Activated T-helper 2 cell treated with anti-CD3 and anti-CD28 coated beads, Interferon-gamma antibody, Interleukin-2, Interleukin-4, amounts not matched to agents 10 μg/mL and 5 μg/mL and 100 μg/mL, durations not matched to agents 14 hours and 24 hours and 36 hours (primary cell): ENCODE measurements at places on chromosomes 12 and 14. TPM values are rescaled to one million over a fixed set of nuclear protein-coding genes. Genes with fewer than 3 reads are reported as not detected.

Gene TGM1
- total RNA-seq = 3.4 and 4.4 TPM in 2 replicates

Gene TRPV4
- not detected in 2 replicates for total RNA-seq

Gene SPRYD4
- 4.4 and 4.5 TPM in 2 replicates for total RNA-seq

Gene SLC10A1
- not detected in 2 replicates for total RNA-seq

Gene DNAL1
- 6.0 and 6.2 TPM in 2 replicates for total RNA-seq

Gene PPP1R12A
- total RNA-seq = 82.4 and 89.8 TPM in 2 replicates

Gene LMNTD1
- not detected in 2 replicates for total RNA-seq
